ENCODE measurements at places on chromosomes 11 and 22. TPM values are rescaled to one million over a fixed set of nuclear protein-coding genes. Genes with fewer than 3 reads are reported as not detected.

Gene RBMXL2
- not detected for total RNA-seq

Gene FGF19
- total RNA-seq = 0.05 TPM

Gene ART5
- 0.43 TPM for total RNA-seq

Gene PDGFD
- 6.1 TPM for total RNA-seq

Gene SLC37A2
- total RNA-seq = 0.16 TPM

Gene SLC5A1
- total RNA-seq = not detected

Gene OVCH2
- not detected for total RNA-seq
